ENCODE measurements at places on chromosomes 11 and 22.

DNA sequence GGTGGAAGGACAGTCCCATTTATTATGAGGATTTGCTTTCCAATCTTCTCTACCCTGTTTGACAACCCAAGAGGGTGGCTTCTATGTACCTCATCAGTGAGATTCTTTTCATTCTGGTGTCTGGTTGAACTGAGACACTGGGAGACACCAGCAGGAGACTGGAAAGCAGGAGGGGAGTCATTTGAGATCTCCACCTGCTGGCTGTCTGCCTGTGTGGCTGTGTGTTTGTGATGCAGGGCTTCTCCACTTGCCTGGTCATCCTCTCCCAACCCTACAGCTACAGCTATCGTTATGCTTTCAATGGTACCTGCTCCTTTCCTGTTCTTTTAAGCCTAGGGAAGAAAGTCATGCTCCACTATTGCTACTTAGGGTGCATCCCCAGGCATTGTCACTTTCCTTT is 48.6 kb downstream of the MRGPRX1 start:
- no peak for DNase-seq

DNA sequence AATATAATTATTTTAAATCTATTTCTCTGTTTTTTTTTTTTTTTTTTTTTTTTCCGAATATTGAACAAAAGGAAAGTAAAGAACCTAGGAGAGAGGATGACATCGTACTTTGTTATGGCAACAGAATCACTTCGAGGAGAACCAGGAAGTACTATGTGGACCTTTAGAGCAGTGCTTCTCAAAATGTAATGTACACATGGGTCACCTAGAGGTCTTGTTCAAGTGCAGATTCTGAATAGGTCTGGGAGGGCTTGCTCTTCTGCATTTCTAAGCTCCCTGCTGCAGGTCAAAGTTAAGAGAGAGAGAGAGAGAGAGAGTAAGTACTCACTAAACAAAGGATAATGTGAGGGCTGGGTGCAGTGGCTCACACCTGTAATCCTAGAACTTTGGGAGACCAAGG is 419.5 kb upstream of the TENM4 start:
- no peak for DNase-seq

- DNase-seq, result no peak
Measured at GRCh38 chr11:13348305-13348704, 70.7 kb downstream of the BMAL1 start.

GRCh38 chr11:121310908-121311307 is 18.3 kb downstream of the SC5D start:
- DNase-seq, result no peak

DNA sequence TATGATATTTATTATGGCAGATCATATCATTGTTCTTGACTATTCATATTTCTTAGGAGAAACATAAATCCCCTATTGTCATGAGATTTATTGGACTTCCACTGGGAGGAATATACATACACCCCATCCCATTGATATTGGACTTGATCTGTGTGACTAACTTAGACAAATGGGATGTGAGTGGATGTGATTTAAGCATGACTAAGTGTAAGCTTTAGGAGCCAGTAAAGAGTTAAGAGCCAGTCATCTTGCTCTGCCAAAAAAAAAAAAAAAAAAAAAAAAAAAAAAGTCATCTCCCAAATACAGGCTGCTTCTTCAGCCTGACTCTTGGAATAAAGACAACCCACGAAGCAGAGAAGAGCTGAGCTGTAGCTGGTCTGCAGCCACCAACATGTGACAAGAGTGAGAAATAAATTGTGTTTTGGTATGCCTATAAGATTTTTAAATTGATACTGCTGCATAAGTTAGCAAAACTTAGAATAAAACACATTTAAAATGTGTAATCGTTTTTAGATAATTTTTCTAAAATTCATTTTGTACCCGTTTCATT is 595.0 kb upstream of the LRRC4C start:
- DNase-seq, result no peak

DNA sequence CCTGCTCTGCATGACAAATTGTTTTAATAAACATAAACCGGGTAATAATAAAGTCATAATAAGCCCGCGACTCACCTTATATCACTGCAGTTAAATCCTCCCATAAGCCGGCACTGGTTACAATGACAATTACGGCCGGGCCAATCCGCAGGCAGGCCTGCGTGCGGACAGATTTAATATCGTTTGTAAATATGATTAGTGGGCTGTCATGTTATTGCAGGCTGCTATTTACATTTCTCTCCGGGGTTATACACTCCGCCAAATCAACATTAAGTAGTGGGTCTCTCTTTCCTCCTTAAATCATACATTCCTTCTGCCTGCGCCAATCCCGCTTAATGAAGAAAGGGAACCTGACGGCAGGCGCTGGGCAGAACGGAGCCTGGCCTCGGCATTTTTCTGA is 51.8 kb upstream of the LMO1 start:
- DNase-seq, result no peak

- no peak for DNase-seq
Measured at GRCh38 chr11:8927233-8927632, 5.5 kb downstream of the C11orf16 start.

GRCh38 chr11:125952973-125953372 is 7.1 kb downstream of the VSIG10L2 start:
- peak; percentile 66 for DNase-seq

- no peak for DNase-seq
Measured at GRCh38 chr11:121241343-121242211, 51.0 kb upstream of the SC5D start.

DNA sequence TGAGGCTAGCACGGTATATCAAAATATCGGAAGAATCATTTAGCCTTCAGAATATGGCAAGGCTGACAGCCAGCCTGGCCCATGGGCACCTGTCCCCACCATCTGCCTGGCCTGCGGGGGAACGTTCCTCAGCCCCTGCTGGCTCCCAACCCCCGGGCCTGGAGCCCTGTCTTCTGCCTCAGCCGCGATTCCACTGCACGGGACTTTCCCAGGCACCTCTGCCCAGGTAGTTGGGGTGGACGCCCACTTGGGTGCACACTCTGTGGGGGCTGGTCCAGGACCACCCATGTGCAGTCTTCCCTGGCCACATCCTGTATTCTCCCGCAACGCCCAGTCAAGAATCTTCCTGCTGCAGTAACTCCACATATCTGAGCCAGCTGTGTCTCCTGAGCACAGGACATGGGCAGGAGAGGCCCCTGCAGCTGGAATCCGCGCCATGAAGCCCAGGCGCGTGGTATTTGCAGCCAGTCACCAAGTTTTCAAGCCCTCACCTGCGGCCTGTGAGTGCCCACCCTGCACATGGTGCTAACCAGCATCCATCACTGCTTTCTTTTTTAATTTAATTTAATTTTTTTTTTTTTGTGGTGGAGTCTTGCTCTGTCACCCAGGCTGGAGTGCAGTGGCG is 77.9 kb downstream of the KCNQ1 start:
- peak; percentile 16 for DNase-seq

GRCh38 chr11:133711545-133711944 is 133.8 kb downstream of the SPATA19 start:
- DNase-seq, result no peak

DNA sequence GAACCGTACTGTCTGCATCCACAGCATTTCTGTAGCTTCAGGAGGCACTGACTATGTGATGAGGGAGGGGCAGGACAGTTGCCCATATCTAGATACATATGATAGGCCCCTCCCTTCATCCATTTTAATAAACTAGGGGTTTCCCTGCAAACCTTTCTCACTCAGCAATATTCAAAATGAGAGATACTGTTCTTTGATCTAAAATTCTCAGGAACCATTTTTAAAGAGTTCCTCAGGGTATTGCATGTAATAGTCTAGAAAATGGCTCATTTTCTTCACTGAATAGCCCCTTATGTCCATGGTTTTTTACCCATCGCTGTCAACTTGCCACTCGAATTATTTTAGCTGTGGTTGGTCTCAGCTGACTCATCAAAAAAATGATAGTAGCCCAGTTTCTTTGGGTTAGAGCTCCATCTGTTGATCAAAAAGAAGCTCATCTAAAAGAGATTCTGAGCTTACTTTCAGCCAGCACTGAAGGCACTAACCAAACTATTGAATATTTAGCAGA is 37.0 kb upstream of the DNAJB7 start:
- DNase-seq, result no peak

DNA sequence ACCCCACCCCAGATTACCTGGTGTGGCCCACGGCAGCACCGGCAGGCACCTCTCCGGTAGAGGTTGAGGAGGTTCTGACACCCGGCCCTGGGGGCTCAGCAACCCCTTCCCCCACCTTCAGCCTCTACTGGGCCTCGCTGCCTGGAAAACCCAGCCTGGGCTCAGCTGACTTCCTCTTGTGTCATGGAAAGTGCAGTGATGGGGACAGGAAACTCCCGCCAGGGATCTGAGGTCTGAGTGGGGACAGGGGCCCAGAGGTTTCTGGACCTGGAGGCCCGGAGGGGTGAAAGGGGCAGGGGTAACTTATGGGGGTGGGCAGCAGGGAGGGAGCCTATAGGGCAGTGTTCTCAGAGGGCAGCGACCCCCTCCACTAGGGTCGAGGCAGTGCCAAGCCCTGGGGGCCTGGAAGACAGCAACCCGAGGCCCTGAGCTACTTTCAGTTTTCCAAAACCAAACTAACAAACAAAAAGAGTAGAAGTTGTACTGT is 10.0 kb upstream of the CD5 start:
- DNase-seq, result no peak

GRCh38 chr11:1387961-1388762 is 1.6 kb upstream of the BRSK2 start:
- peak; percentile 18 for DNase-seq

- DNase-seq, result no peak
Measured at GRCh38 chr11:46275964-46276641, 1.4 kb upstream of the CREB3L1 start.

DNA sequence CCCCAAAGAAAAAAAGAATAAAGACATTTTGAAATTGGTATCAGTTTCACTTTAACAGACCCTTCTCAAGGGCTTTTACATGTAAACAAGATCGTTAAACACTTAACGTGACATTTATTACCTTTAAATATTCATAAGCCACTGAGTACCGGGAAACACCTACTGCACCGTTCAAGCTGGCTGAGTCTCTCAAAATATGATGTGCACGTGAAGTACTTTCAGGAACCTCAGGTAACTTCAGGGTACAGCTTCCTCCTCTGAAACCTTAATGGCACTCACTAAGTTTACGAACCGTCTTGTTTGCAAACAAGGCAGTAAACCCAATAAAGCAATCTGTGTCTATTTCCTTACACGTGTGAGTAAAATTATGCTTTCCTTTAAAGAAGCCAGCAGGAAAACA is 105.5 kb upstream of the TENM4 start:
- no peak for DNase-seq

DNA sequence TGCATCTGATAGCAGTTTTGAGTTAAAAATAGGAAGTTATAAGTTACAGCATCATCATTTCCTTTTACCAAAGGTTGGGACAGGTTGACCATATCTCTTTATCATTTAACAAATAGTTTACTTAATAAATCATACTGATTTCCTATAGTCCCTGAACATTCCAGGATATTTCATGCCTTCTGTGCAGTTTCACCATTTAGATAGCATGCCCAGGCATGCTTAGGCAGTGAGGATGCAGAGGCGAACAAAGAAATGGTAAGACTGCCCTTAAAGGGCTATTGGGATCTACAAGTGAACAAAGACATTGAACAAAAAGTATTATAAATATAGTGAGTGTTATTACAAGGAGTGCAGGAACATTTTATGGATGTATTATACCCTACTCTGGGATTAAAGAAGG is 96.4 kb downstream of the PRMT3 start:
- DNase-seq, result no peak

DNA sequence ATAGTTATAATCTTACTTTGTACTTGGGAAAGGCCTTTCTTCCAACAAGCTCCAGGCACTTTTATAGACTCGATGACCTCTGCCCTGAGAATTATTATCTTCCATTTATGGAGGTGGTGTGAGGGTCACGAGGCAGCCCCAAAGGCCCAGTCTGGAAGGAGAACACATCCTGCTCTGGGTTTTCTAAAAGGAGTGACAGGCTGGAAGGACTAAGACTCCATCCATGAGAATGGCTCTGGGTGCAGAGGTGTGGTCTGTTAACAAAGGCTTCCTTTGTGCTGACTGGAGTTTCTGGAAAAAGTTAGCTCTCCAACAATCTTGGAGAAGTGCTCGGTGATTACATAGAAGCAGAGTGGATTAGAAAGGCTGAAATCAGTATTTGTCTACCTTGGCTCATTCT is 74.7 kb upstream of the SESN3 start:
- DNase-seq, result no peak

- DNase-seq, result no peak
Measured at GRCh38 chr11:17578296-17578695, 31.2 kb downstream of the OTOG start.

DNA sequence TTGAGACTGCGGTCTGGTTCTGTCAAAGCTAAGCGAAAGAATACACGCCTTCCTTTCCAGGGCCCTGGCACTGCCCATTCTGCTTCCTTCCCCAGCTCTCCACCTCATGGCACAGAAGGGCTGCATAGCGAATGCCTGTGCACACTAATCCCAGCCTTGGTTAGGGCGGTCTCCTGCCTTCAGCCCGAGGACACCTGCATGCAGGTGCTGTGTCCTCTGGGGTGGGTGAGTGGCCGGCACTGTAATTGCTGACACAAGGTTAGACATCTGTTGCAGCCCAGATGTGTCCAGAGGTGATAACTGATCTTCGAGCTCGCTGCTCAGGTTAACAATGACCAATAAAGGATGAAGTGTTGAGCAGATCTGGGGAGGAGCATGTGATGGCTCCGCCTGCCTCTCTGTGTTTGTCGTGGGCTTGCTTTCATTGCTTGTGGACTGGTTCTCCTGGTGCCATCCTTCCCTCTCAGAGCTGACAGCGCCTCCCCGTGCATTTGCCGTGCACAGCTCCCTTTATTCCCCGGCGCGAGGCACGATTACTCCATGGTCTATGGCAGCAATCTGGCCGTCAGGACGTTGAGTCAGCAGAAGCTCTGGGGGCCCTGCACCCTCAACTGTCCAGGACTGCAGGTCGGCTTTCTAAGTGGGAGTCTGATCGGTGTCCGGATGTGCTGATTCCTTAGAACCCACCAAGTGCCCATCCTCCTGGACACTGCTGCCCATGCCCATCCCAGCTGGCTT is 1088.2 kb downstream of the BRD1 start:
- no peak for DNase-seq

DNA sequence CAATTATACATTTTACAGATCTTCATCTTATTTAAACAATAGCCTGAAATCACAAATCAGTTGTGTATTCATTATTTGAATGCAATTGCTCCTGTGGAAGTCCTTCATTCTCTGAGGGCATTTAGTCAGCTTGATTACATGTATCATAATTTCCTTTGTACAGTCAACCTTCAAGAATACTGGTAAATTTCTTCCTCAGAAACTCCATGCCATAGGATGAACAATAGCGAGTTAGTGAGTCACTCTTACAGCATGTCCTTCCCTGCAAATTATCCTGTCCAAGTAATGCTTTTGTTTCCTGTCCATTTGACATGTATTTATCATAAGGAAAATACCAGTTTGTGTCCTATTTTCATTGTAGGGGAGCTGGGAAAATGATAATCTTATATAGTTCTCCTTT is 3.8 kb downstream of the OR10S1 start:
- DNase-seq, result no peak

DNA sequence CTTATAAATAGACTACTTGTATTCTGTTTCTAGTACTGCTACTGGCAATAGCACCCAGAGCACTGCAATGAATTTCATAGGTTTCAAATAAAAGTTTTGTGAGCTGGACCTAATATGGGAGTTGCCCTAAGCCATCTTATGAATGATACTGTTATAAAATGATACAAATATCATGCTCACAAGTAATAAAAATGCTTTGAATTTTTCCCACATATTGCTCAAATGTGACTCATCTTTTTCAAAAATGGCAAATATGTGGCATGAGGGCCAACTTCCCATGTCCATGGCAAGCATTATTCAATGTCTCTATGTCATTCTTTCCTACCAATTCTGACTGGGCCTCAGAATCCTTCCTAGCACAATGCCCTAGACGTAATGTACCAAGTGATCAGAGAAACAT is 137.6 kb downstream of the TRPC6 start:
- no peak for DNase-seq

- DNase-seq, result no peak
Measured at GRCh38 chr11:63998558-63999348, 12.5 kb downstream of the OTUB1 start.
